Stimulated activated CD4-positive, alpha-beta T cell treated with anti-CD3 and anti-CD28 coated beads, Interleukin-12 subunit alpha, Interleukin-12 subunit beta, amount 100 ng/mL, for 48 hours (primary cell): ENCODE measurements at places on chromosomes 11 and 22.

DNA sequence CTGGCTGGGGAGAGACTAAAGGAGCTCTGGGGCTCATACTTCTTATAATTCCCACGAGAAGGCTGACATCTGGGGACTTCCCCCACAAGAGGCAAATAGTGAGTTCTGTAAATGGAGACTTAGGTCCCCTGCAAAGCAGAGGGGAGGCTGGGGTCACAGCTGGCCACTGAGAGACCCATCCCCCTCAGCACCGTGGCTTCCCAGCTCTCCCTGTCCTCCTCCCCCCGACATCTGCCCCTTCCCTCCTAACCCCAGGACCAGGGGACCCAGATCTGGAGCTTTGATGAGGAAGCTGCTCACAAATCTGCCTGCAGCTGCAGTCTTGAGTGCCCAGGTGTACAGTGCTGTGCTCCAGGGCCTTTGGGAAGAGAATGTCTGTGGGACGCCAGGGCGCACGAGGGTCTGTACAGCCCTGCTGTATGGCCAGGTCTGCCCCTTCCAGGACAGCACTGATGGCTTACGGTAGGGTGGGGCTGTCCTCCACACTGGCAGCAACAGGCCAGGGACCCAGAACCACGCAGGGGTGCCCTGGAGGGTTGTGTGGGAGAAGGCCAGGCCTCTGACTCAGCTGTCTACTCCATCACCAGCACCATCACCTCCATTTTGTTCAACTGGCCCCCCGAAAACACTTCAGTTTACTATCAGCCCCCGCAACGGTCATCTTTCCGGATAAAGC lies 1.1 kb downstream of the RGL4 start:
- DNase-seq, result no peak

- no peak for DNase-seq
Measured at GRCh38 chr11:69430566-69430965, 50.9 kb upstream of the LINC01488 start.

- DNase-seq, result no peak
Measured at GRCh38 chr22:23146478-23147205, 1.4 kb downstream of the RAB36 start.

DNA sequence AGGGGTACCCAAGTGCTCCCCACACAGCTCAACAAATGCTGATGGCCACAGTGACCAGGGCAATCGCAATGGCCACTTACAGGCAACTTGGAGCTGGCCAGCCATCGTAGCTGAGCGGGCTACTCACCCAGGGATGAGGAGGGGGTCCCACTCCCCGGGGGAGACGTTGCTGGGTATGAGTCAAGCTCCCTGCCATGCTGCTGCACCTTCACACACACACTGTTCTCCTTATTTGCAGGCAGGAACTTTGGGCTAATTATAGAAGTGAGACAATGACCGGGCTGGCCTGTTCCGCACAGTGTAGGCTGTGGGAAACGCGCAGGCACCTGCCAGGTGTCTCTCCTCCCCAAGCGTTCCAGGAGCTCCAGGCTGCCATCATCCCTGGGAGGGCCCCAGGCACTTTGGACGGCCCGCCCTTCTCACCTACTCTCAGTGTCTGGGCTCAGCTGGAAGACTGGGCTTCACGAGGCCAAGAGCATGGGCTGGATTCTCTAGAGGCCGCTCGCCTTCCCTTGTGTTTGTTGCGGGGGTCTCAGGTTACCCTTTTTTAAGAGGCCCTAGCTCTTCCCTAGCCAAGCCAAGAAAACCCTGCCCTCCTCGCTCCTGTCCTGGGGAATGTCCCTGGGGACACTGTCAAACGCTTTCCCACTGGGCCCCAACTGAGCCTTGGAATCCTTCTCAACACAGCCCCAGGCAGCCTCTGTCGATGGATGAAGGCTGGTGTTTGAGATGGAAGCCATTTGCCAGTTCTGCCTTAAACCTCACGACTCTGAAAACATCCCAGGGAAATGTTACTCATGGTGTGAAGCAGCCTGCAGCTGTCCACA lies 73.0 kb downstream of the RTL6 start:
- no peak for DNase-seq

DNA sequence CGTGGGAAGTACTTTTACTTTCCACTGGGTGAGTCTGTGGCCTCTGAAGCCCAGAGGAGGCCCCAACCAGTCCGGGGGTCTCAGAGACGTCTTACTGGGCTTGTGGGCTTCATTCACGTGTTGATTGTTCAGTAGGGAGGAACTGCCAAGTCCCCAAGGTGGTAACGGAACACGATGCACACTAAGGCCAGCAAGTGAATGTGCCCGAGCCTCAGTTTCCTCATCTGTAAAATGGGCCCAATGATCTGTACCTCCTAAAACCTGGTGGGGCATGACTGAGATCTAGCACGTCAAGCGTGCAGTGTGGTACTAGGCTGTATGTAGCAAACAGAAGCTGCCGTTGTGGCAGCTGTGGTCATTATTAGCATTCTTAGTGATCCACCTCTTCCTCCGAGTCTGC lies 499.1 kb downstream of the MN1 start:
- DNase-seq, result no peak

DNA sequence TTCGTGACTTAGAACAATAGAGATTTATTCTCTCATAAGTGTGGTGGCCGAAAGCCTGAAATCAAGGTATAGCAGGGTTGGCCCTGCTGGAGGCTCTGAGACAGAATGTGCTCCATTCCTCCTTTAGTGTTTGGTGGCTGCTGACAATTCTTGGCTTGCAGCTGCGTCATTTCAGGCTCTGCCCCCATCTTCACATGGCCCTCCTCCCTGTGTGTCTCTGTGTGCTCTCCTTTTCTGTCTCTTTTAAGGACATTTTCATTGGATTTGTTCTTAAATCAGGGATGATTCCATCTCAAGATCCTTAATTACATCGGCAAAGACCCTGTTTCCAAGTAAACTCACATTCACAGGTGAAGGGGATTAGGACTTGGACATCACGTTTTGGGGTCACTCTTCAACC lies 10.2 kb upstream of the APOL6 start:
- no peak for DNase-seq

DNA sequence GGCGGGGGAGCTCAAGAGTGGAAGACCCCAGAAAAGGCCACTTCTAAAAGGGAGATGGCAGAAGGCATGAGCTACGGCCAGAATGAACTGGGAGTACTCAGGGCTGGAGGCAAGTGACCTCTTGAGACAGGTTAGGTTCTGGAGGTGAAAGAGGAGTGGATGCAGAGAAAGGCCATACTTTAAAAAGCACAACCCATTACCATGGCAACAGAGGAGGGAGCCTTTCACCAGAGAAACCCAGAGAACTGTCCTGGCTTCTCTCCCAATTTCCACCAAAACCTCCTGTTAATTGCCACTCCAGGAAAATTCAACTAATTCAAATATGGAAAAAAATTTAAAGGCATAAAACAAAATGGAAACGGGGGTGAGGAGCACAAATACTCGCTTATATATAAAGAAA lies 15.8 kb downstream of the A4GALT start:
- DNase-seq, result no peak

GRCh38 chr22:45631841-45632238 lies 39.8 kb upstream of the ATXN10 start:
- no peak for DNase-seq

- DNase-seq, result no peak
Measured at GRCh38 chr11:61870541-61871031, 20.8 kb downstream of the FADS3 start.
